Astrocyte of the spinal cord (primary cell): ENCODE measurements at places on chromosomes 4 and X.

DNA sequence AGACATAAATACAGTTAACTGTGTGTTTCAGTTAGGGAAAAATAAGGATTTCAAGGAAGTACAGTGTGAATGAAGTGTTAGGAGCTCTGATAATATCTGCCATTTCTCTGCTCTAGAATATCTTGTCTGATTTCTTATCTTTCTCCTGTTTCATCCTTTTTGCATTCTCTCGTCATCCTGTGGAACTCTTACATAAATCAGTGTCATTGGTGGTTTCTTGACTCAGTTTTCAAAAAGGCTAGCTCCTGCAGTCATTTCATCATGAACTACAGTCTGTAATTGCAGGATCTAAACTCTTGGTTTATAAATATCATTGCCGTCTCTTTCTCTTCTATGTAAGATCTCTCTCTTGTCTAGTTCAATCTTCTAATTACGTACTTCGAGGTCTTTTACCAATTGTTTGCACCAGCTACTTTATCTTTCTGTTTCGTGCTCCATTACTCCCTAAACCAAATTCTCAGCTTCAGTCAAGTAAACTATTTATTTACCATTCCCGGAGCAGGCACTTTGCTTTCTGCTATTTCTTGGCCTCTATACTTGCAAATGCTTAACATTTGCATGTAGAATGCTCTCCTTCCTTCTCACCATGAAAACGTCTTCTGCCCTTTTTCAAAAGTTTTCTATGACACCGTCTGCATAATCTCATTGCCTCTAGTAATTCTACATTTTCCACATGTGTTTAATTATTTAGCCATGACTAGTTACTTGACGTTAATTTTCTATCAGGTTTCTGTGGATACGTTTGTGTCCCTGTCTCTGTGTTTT is 294.0 kb downstream of the TENM3 start:
- DNase-seq = no peak

DNA sequence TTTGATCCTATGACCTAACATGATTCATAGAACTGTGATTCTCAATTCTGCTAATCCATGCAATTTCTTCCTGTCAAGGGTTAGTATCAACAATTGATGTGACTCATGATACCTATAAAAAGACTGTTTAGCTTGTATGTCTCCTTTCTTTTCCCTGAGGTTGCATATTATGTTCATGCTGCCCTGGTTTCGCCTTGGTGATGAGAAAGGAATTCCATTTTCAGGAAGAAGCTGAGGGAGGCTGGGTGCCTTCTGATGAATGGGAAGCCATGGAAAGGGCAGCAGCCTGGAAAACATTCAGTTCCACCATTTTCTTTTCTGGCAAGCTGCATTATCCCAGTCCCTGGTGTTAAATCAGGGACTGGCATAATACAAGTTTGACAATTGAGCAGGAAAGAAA is 976.5 kb downstream of the RPA4 start:
- DNase-seq = peak; percentile 32

DNA sequence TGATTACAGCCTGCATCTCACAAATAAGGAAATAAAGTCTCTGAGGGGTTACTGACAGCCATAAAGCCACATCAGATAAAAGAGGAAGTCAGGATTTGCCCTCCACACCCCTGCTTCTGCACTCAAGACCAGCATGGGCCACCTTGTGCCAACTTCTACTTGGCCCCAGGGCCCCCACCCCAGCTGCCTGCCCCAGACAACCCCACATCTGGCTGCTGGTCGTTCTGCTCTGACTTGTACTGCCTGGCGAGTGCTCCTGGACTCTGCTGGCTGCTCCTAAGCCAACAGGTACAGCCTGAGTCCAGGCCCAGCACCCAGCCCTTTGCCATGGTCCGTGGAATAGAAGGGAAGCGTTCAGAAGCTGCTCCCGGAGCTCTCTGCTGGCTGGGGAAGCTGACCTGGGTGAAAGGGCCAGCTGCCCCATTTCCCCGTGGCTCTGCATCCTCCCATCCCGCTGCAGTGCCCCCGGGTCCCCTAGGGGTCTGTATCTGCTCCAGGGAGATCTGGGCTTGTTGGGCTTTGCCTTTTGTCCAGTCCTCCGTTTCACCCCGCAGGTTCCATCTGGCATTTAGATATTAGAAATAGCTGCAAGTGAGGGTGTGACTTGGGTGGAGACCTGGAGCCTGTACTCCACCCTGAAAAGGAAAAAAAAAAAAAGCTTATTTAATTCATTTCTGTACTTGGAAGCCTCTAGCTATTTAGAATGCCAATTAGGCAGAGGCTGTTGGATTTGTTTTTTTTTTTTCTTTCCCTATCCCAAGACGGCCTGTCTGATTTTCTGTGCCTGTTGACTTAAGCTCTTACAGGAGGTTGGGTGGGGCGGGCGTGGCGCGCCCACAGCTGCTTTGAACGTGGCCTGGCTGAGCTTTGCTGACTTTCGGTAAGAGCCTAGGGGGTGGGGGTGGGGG is 194.7 kb downstream of the PTTG2 start:
- no peak for DNase-seq

DNA sequence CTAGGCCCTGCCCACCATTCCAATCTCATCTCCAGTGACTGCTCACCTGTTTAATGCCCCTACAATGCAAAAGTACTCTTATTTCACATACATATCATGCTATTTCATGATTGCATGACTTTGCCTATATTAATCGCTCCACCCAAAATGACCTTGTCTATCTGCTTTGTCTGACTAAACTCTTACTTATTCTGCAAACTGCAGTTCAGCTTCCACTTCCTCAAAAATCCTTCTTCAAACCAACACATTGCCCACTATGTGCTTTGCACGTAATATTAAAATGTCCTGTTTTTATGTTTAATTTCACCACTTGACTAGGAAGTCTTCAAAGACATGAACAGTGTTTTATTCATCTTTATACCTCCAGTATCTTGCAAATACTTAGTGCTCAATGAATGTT is 229.6 kb downstream of the OPHN1 start:
- no peak for DNase-seq

DNA sequence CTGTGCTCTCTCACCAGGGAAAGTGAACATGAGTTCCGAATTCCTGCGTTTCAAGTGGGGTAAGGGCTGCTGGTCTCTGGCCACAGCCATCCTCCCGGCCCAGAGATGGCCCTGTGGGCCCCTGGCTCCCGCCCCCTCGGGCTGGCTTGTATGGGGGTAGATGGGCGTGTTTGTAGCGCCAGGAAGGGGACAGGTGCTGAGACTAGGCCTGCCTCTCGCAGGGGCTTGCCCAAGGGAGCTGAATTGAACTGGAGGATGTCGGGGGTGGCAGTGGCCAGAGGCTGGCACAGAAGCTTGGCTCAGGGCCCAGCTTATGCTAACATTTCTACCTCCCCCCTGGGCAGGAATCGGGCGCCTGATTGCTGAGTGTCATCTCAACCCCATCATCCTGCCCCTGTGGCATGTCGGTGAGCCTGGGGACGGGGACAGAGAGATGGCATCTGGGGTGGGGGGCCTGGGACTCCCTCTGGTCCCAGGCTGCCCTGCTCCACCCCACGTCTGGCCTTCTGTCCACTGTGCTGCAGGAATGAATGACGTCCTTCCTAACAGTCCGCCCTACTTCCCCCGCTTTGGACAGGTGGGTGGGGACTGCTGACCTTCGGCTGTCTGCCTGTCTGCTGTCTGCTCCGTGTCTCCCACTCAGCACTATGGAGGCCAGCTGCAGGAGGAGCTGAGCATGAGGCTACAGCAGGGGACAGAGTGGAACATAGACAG is 8.5 kb downstream of the TAFAZZIN start:
- no peak for DNase-seq

GRCh38 chr4:120709991-120710390 is 212.5 kb downstream of the PRDM5 start:
- peak; percentile 17 for DNase-seq

GRCh38 chrX:105463473-105463872 is 243.0 kb upstream of the TEX13A start:
- no peak for DNase-seq
